NCI-H2029 treated with DMSO at 0.1 percent for 48 hours (cell line): ENCODE measurements at places on chromosomes 1 and 21.

DNA sequence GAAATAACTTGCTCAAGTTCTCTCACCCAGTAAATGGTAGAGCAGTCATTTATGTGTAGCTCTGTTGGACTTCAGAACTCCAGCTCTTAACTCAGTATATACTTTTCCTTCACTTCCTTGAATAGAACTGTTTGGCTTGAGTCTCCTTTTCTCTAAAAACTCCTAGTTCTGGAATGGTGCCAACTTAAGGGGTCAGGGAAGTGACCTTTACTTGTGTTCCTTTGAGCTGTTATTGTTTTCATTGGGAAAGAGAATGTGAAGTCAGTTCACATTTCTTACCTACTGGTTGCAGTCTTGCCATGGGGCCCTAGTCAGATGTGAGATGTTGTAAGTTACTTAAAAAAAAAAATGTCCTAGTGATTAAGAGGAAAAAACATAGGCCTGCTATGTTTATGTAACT lies 77.0 kb upstream of the MACF1 start:
- DNase-seq: peak; percentile 93

DNA sequence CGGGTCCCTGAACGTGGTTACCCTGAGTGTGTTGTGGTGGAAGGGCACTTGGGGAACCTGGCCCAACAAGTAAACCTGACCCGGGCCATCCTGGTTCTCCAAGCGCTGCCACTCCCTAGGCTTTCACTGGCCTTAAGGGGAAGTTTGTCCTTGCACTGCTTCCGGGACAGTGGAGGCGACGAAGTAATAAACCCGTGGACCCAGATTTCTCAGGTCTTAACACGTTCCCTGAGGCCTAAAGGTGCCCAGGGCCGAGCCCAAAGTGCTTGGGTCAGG lies 261 bp upstream of the CCDC24 start:
- DNase-seq: no peak

- no peak for DNase-seq
Measured at GRCh38 chr1:28046716-28047115, 41.7 kb downstream of the EYA3 start.

DNA sequence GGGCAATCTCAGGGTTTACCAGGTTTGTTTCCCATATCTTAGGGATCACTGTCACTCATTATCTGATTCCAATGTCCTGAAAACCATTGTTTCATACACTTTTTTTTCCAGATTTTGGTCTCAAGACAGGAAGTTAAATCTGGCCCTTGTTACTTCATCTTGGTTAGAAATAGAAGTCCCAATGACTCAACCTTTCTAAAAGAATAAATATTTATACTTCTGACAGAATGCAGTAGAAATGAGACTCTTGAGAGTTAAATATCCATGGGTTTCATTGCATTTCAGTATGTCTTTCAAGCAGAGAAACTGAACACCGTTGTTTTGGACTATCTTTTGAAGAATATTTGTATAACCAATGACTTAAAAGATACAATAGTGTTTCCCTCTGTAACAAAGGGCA lies 19.8 kb upstream of the VCAM1 start:
- no peak for DNase-seq

DNA sequence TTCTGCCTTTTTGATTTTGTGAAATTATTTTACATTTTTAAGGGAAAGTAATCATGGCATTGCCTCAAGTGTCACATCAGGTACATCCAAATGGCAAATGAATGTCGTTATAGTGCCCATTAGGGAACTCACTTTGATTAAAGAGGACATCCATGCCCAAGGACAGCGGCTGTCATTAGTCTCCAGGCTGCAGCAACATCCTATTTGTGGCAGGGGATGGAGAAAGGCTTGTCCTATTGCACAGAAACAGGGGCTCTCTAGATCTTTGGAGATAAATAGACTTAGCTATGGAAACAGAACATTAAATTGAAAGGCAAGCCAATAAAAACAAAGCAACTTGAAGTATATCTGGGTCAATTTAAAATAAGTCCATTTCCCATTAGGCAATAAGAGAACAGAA lies 439.3 kb downstream of the NEGR1 start:
- DNase-seq: no peak

DNA sequence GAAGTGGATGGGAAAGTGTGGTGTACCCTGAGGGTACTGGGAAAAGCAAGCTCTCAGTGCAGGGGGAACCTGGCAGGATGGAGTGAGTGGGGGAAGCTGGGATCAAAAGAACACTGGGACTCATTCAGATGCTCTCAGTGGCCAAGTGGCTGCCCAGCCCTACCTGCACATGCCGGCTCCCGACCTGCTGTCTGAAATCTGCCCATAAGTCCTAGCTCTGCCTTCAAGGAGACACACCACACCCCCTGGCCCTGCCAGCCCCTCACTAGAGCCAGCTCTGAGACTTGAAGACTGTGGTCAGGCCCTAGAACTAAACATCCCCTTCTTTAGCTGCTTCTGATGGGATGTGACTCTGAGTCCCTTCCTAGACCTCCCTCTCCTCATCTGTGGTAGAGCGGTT lies 2.2 kb downstream of the TMEM54 start:
- DNase-seq: no peak

- DNase-seq: no peak
Measured at GRCh38 chr1:202238914-202239313, 45.3 kb downstream of the LGR6 start.

- no peak for DNase-seq
Measured at GRCh38 chr21:41160036-41160435, 7.9 kb upstream of the BACE2 start.

DNA sequence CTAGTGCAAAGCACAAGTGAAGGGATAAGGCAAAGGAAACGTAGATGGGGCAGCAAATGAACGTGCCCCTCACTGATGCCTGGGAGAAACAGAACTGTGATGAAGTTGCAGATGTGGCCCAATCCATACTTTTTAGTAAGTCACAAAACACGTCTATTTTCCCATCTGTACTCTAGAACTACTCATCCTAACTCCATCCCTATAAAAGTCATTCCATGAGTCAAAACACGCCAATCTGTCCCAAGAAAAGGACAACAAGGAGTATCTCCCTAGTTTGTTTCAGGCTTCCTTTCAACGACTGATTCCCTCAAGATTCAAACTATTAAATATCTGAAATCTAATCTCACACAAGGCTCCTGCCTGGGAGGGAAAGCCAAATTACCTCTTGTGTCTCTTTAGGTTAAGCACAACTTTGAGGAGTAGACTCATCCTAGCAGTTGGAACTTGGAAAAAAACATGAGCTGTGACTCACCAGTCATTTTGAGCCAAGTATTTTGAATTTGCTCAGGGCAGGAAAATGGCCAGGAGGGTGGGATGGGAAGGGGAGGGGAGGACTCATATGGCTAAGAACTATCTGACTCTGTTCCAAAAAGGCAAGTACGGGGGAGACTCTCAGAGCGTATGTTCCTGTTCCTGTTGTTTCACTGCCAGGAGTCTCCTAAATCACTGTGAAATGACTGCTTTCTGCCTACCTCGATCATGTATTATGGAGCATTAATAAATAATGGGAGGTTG lies 214.5 kb upstream of the CAMK1G start:
- no peak for DNase-seq

DNA sequence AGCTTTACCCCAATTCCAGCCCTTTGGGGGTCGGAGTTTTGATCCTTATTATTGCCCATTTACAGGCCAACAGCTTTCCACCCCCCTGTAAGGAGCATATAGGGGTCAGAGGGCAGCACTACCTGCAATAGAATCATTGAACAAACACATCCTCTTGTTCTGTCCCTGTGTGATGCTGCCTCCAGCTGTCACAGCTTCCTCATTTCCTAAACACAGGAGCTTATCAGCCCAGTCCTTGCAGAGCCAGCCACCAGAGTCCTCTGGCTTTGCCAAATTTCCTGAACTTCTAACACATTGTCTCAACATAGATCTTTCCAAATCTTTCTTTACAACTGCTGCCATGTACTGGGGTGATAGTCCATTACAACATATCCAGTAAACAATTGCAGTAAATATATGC lies 32.8 kb upstream of the PTBP2 start:
- no peak for DNase-seq

DNA sequence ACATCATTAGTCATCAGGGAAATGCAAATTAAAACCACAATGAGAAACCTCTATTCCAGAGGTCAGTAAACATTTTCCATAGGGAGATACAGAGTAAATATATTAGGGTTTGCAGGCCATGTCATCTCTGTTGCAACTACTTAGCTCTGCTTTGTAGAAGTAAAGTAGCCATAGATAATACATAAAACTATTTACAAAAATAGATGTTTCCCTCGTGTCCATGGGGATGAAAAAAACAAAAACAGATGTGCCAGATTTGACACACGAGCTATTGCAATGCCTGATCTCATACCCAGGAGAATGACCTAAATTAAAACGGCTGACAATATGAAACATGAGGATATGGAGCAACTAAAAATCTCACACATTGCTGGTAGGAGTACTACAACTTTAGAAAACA lies 17.3 kb downstream of the LTN1 start:
- no peak for DNase-seq

DNA sequence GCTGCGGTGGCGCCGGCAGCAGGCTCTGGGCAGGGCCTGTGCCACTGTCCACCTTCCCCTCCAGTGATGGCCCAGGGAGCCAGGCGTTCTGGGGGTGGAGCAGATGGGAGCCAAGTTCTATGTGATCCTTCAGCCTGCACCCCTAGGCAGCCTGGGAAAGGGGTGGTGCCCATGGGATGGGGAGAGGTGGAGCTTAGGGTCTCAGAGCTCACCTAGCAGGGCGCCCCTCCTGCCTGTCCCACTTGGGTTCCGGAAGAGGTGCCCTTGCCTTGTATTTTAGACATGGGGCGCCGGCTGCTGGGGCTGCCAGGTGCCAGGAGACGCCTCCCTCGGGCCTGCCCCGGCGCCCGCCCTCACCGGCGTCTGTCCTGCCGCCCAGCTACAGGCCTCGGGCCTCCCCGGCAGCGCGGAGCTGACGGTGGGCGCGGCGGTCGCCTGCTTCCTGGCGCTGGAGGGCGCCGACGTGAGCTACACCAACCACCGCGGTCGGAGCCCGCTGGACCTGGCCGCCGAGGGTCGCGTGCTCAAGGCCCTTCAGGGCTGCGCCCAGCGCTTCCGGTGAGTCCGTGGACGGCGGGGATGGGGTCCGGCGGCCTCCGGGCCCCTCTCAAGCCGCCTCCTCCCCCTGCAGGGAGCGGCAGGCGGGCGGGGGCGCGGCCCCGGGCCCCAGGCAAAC lies 3.1 kb upstream of the MMP23B start:
- DNase-seq: no peak

- no peak for DNase-seq
Measured at GRCh38 chr21:21750124-21750825, 752.1 kb downstream of the NCAM2 start.

- no peak for DNase-seq
Measured at GRCh38 chr1:203559523-203559922, 65.6 kb downstream of the OPTC start.

DNA sequence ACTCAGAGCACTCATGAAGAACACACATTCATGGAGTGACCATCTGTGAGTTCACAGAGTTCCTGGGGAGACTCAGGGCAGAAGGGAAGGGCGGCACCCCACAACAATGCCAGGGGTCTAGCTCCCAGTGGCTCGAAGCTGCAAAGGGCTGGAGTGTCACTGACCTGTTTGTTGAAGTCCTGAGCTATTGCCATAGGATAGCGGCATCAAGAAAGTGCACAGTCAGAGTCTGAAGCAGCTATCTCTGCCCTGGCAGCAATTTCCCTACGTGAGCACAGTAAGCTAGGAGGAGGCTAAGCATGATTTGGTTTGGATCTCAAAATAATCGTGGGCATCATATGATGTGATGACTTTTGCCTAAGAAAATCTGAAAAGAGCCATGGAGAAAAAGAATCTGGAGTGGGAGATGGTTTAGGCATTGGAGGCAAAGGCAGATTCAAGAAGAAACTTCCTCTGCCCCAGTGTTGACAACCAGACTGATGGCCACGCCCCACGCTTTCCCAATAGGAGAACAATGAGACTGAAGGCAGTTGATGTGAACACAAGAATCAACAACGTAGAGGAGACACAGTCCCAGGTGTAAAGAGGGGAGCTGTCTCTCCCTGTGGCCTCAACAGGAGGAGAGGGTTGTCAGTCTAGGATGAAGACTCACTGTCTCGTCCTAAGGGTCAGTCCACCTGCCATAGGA lies 100.0 kb upstream of the SLC25A33 start:
- DNase-seq: no peak

DNA sequence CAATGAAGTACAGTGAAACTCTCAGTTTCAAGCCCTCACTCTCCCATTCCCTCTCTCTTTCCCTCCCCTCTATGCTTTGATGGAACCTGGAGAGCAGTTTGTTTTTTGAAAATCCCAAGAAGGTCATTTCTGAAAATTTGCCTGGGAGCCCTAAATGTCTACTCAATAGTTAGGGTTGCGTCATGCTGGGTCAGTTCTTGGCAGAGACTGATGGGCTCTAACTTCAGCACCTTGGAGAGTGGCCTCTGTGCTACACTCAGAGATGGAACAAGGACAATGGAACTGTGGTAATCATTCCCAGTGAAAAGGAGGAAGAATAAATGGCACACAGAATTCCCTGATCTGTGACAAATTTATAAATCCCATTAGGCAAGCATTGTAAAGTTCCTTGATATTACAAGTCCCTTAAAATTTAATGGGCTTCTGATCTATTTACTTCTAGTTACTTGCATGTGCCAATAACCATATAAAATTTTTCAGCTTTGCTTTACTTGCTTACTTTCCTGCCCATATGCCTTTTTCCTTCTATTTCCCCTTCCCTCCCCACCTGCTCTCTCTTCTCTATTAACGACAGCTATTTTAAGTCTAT lies 182.9 kb upstream of the KCND3 start:
- no peak for DNase-seq

DNA sequence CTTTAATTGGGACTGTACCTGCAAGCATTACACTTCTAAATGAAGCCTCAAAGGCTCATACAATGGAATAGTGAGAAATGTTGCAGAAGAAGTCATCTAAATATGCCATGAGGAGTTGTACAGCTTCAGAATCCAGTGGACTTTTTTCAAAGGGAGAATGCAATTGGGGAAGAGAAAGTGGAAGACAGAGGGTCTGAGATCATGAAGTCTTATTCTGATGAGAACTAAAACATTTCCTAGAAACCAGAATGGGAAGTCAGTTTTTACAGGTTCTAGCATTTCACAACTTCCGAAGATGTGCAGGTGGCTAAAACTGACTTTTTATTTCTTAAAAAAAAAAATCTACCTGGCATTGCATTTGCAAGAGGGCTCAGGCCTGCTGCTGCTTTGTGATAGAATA lies 424.4 kb upstream of the RUNX1 start:
- DNase-seq: no peak

DNA sequence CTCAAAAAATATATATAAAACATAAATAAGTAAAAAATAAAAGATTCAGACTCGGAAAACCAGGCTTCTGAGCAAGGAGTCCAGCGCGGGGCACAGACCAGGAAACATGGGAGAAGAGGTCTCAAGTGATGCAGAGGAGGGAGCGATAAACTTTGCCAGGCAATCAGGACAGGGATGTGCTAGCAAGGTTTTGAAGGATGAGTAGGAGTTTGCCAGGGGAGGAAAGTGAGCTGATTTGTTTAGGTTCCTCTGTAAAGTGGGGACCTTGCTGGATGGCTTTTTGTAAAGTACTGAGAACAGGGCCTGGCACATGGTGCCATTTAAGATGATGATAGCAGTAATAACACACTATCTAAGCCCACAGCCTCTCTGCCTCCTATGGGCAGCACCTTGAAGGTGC lies 86.1 kb downstream of the SPSB1 start:
- DNase-seq: no peak
